ENCODE measurements at places on chromosomes 11 and 22.
A peak's percentile ranks its signal among the peaks of the same experiment; 100 is the strongest.

DNA sequence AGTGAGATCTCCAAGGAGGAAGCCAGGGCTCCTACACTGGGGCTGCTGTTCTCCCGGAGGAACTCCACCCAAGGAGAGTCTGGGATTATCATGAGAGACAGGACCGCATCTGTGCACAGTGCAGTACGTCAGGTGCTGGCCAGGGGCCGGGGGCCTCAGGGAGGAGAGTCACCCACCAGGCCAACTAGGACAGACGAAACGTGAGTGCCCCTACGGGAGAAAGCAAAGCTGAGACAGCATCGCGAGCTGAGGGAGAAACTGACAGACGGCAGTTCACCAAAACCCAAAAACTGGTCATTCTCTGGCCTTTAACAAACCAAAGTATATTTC is 273.4 kb downstream of the BRD1 start:
- DNase-seq = no peak

DNA sequence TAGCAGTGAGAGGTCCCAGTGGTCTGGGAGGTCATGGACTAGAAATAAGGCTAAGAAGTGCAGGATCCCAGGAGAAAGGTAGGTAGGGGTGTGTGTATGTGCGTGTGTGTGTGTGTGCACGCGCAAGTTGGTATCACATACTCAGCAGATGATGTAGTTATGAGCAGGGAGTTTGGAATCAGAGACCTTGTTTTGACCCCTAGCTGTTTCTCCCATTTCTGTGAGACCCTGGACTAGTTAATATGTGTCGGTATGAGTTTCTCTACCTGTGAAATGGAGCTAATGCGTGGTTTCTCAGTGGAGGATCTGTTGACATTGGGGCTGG is 1.3 kb downstream of the SERPING1 start:
- DNase-seq = no peak

GRCh38 chr11:128053981-128054931 is 533.1 kb downstream of the ETS1 start:
- peak; percentile 26 for DNase-seq

GRCh38 chr11:124519850-124520549 is 23.5 kb downstream of the OR8B12 start:
- no peak for DNase-seq

GRCh38 chr22:22600531-22601261 is 41.6 kb upstream of the PRAME start:
- DNase-seq = no peak

GRCh38 chr11:100903284-100903683 is 216.2 kb downstream of the ARHGAP42 start:
- DNase-seq = no peak

DNA sequence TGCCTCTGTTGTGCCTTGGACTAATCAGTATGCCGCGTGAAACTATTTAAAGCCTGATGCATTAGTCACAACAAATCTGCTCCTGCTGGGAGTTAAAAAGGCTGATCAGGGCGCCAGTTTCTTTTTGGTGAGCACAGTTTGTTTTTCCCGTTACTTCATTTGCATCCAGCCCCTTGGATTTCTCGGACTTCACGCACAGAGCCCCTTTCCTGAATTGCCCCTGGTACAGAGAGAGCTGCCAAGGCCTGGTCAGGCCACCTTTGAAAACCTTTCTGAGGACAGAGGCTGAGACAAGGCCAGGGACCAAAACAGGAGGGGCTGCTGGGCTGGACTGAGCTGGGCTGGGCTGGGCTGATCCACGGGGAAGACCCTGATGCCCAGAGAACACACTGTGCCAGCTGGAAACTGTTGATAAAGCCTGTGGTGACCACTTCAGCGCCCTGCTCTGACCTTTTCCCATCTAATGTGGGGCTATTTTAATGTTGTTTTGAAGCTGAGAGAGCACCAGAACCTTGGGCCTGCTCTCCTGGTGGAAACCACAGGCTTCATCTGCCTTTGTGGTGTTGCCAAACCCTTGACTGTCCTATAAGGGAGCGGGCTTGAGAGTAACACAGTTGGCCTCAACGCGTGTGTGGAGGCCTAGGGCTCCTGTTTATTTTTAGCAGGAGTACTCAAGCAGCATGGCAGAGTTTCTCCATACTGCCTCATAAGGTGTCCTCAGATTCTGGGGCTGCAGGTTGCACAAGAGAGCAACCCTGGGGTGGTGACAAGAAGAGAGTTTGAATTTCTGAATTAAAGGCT is 44.2 kb downstream of the NAV2 start:
- DNase-seq = no peak

DNA sequence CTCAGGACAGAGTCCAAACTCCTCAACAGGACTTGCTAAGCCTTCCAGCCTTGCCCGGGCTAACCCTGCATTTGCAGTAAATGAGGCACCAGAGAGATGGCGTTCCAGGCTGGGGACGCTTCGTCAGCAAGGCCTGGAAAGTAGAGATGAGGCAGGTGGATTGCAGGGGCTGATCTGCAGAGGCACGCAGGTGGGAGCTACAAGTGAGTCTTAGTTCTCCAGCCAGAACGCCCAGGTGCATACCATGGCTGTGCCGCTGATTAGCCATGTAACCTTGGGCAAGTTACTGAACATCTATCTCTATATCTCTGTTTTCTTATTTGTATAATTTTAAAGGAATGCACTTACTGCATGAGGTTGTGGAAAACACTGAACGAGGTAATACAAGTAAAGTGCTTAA is 52.7 kb upstream of the BARX2 start:
- DNase-seq = no peak

DNA sequence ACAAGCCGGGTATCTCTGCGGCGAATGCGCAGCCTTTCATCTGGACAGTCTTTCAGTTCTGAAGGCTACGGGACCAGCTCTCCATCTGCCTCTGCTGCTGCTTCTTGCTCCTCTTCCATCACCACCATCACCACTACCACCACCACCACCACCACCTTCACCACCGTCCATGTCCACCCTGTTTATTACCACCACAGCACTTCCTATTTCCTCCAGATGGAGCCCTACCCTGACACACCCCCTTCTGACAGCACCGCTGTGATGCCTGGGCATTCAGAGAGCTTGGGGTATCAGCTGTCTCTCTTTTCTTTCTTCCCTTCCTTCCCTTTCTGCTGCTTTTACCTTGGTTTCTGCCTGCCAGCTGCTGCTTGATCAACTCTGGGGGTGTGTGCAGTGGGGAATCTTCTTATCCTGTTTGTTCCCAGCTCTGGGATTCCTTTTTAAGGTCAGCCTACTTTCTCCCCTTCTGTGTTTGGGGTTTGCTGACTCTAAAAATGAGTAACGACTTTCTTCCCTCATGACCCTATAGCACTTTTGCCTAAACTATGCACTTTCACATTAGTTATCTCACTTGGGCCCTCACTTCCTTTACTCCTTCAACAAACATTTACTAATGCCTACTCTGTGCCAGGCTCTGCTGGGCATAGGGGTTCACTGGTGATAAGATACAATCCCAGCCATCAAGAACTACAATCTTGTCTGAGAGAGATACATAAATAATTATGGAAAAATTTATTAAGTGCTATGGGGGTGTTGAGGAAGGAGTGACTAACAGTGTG is 7.8 kb upstream of the RRM1 start:
- DNase-seq = no peak

DNA sequence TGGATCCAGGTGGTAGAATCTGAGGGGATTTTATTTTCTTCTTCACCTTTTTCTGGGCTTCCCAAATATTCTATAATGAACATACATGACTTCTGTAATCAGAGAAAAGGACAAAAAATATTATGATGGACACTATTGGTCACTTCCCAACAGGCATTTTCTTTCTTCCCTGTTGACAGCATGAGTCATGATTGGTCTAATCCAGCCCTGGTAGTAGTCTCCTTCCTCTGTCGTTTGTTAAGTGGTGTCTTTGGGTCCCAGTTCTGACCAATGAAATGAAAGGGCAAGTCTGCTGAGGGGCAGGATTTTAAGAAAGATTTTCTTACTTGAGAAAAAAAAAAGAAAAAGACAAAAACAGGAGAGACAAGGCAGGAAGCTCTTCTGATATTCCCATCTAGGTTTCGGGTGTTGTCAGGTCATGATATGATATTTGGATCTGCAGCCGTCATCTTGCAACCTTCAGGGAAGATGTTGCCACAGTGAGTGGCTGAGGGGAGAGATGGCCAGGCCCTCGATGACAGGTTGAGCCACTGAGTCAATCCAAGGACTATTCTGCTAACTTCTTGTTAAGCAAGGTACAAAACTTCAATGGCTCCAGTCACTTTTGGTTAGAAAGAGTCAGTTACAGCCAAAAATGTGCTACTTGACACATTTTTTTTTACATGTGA is 23.3 kb upstream of the PLEKHB1 start:
- DNase-seq = no peak

DNA sequence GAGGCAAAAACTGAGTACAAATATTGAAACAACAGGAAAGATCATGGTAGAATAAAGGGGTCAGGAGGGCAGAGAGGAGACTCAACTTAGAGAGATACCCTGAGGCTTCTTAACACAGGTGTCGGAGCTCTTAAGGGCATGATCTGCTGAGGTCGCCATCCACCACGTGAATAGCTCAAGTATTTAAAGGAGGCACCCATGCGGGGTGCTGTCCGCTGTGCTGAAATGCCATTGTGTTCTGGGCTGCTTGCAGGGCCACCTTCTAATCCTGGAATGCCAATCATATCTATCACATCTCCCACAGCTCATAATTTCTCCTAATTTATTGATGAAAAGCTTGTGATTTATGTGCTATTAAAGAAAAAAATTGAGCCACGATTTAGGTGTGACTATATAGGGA is 90.2 kb downstream of the SEZ6L start:
- peak; percentile 47 for DNase-seq

DNA sequence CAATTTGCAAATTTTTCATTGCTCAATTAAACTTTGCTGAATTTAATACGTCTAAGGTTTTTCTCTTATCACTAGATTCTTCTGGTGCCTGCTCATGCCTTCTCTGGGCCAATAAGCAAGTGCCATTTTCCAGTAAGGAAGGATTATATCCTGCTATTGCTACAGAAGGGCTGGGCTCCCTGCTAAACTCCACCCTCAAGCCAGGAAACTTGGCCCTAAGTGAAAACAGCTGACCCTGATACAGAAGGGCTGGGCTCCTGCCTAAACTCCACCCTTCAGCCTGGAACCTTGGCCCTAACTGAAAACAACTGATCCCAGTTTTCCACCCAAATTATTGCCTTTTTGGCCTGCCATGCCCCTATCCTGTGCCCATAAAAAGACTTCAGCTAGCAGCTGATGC is 385.3 kb downstream of the DYNC2H1 start:
- DNase-seq = no peak

- DNase-seq = no peak
Observed at GRCh38 chr11:55481416-55481815, 72.9 kb upstream of the OR4C15 start.

GRCh38 chr11:75133976-75134375 is 16.9 kb upstream of the SLCO2B1 start:
- no peak for DNase-seq

GRCh38 chr11:103972013-103972412 is 64.4 kb upstream of the DDI1 start:
- DNase-seq = no peak

- DNase-seq = no peak
Observed at GRCh38 chr11:794766-795633, 3.1 kb downstream of the SLC25A22 start.

DNA sequence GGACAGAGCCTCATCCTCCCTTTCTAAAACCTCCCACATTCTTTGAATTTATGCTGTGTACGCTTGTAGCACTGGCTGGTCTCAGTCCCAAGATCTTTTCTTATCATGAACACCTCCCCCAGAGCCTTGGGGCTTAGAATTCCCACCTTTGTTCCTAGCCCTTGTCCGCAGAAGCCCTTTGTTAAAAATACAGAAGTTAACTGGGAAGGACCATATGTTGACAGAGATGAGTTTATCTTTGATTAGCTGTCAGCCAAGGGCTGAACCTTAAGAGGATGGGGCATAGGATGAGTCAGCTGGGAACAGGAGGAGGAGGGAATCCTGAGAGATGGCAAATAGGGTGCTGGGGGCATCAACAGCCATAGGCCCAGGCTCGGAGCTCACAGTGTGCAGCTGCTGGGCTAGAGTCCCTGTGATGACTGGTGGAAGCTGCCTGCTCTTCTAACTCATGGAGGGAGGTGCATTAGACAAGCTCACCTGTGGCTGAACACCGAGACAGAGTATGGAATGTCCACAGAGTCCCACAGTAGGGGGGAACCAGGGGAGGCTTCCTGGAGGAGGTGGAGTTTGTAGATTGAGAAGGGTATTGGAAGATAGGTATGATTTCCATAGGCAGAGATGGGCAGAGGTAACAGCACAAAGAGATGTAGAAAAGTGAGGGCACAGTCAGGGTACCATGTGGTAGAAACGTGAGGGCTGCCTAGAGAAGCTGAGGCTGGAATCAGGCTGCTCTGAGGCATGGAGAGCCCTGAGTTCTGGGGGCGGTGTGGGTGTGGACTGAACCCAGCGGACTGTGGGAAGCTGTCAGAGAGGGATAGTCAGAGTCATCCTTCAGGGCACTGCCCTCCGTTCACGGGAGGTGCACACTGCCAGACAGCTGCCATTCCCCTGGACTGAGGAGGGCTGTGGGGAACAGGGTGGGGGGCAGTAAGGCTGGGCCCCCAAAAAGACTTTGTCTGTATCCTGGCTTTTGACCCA is 9.9 kb downstream of the MICAL2 start:
- DNase-seq = no peak

GRCh38 chr11:121575963-121576290 is 123.2 kb upstream of the SORL1-AS1 start:
- DNase-seq = no peak

Measured in MCF 10A (cell line).